HS-5 (cell line): ENCODE measurements at places on chromosomes 2 and 18.

- no peak for DNase-seq
Measured at GRCh38 chr2:62485761-62486438, 20.1 kb downstream of the TMEM17 start.

DNA sequence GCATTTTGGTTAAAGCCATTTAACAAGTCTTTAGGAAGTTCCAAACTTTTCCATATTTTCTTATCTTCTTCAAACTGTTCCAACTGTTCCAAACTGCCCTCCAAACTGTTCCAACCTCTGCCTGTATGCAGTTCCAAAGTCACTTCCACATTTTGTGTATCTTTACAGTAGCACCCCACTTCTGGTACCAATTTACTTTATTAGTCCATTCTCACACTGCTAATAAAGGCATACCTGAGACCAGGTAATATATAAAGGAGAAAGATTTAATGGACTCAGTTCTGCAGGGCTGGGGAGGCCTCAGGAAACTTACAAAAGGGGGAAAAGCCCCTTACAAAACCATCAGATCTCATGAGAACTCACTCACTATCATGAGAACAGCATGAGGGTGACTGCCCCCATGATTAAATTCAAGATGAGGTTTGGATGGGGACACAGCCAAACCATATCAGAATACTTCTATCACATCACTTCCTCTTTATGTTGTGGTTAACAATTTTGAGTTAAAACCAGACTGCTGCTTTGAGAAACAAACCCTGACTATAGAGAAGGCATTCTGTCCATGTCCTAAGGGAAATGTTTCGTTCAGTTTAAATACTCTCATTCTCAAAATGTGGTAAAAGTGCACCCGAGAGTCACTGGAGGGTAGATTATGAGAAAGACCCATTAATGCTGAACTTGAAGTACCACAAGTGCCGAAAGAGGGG is 11.0 kb downstream of the IL18R1 start:
- no peak for DNase-seq

DNA sequence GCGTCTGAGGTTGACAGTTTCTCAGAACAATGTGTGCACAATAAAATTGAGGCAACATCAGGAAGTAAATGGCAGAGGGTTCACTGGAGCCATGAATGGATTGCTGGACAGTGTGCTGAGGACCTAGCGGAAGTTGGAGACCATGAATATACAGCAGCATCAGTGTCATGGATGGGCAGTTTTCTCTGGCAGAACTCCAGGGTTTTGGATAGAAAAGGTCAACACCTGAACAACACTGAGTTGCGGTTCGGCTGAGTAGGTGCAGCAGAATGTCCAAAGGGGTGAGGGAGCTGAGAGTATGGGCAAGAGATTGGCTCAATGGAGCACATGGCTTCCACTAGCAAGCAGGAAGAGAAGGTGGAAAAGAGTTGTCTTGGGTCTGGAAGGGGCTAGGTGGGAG is 73.7 kb downstream of the DNER start:
- DNase-seq = no peak

GRCh38 chr2:118425191-118425590 is 336.9 kb downstream of the INSIG2 start:
- DNase-seq = no peak

- DNase-seq = no peak
Measured at GRCh38 chr18:29594493-29594892, 1417.6 kb upstream of the CDH2 start.

GRCh38 chr2:106127282-106127771 is 66.8 kb downstream of the UXS1 start:
- no peak for DNase-seq

GRCh38 chr18:9914584-9915290 is 921 bp downstream of the VAPA start:
- DNase-seq = no peak

GRCh38 chr2:103860016-103860415 is 993.9 kb upstream of the POU3F3 start:
- no peak for DNase-seq

DNA sequence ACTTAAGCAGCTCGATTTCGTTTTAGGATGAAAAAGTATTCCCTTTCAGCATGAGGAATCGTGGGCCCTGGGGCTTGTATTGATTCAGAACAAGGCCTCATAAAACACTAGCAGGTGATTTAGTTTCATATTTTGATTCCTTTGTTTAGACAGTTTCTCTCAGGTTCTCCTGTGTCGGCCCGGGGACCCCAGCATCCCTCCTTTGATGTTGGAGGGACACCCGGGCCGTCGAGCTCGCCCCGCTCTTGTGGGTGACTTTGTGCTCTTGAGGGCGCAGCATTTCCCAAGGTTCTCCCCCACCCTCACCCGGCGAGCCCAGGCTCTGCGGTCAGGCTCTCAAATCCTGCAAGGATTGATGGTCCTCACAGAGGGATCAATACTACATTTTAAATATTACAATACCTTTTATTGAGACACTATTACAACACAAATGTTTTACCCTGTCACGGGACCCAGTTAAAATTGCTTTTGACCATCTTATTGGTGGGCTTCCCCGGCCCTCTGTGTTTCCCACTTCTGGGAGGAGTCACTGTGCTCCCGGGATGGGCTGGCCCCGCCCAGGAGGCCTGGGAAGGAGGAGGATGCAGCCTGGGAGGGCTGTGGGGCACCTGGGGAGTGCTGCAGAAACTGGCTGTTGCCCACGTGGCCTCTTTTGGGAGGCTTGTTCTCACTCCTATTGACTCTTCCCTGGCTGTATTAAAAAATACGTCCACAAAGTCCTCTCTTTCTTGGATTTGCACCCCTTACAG is 222.6 kb downstream of the INSIG2 start:
- no peak for DNase-seq

GRCh38 chr2:238914648-238915015 is 66.7 kb downstream of the TWIST2 start:
- peak; percentile 35 for DNase-seq

DNA sequence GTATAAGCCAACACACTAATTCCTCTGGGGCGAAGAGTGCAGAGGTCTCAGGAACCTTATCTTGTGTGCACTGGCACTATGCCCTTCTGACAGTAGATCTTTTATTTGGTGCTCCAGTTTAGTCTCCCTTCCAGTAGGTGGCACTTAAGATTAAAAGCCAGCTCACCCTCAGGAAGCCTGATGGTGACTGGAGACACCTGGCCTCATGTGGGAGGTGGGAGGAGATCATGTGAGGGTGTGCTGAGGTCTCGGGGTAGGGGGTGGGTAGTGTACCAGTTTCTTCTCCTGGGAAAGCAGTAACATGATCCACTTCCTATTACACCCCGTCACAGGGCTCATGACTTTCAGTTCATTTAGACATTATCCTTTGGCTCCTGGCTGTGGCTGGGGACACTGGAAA is 654.9 kb downstream of the ADCYAP1 start:
- no peak for DNase-seq
